Pons (tissue), 1 donor: ENCODE measurements at places on chromosomes 5 and 9.

DNA sequence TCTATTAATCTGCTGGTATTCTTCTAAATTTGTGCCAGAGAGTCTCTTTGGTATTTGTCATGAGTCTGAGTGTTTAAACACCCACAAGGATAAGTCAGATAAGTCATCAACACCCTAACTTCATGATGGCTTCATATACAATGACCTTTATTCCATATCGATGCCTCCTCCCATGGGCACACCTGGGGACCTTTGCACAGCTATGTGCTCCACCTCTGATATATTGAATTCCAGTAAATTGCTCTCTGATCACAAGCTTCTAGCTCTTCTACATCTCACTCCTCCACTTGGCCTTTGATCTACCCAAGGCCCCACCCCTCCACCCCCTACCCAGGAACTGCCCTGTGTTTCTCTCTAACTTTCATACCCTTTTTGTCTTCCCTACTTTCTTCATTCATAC, 102.7 kb upstream of the MIER3 start:
- DNase-seq, result no peak

- DNase-seq, result no peak
Observed at GRCh38 chr5:1291611-1292080, 3.2 kb downstream of the TERT start.

DNA sequence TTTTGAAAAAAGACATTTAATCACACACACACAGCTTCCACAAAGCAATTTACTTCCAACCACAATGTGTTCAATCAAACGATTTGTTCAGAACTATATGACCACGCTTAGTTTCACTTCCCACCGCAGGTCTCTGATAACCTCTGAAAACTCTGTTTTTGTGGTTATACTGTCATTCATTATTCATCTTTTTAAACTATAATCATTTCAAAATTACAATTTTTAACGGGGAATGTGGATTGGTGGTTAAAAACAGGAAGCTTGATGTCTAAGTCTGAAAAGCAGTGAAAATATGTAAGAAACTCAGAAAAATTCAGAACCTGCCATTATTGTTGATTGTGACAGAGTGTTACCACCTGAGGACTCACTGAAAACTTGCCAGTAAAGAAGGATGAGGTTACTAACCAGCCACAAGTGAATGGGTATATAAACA, 12.7 kb upstream of the TMEM174 start:
- DNase-seq, result no peak

DNA sequence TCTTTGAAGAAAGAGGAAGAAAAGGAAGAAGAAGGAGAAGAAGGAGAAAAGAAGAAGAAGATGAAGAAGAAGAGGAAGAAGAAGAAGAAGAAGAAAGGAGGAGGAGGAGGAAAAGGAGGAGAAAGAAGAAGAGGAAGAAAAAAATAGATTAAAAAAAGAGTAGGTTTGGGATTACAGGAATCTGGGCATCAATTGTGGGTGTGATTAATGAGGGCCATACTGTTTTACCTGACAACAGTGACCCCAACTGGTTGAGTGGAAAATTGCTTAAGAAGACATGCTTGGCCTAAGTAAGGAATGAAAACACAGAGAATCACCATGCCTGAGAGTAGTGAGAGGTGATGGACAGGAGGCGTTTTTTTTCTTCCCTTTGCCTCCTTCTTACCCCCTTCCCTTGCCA, 114.6 kb downstream of the FAM170A start:
- peak; percentile 81 for DNase-seq

DNA sequence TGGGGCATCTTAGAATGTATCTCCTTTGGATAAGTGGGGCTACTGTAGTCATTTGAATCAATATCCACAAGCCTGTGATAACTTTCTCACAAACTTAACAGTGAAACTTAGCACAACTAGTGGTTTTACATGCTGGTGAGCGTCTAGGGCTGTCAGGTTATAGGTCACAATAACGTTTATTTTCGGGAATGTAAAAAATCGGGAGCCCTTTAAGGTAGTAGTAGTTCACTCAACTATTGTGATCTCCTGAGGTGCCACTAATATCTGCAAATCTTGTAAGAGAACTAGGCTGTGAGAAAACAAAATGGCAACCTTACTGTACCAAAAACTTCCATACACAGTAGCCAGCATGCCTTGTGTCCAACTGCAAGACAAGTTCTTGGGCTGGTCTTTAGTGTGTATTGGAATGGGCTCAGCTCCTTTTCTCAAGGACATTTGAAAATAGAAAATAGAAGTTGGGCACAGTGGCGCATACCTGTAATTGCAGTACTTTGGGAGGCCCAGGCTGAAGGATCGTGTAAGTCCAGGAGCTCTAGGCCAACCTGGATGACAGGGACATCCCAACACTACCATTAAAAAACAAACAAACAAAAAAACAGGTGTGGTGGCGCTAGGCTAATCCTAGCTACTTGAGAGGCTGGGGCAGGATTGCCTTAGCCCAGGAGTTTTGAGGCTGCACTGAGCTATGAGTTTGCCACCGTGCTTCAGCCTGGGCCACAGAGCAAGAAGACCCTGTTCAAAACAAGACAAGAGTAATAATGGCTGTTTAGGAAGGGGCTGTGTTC, 5.2 kb upstream of the PKN3 start:
- no peak for DNase-seq

GRCh38 chr9:93065135-93065720, 6.7 kb downstream of the SUSD3 start:
- DNase-seq, result peak; percentile 70

GRCh38 chr5:61625681-61626621, 293.9 kb downstream of the ZSWIM6 start:
- peak; percentile 77 for DNase-seq

GRCh38 chr9:33128570-33128969, 38.6 kb downstream of the B4GALT1 start:
- no peak for DNase-seq

DNA sequence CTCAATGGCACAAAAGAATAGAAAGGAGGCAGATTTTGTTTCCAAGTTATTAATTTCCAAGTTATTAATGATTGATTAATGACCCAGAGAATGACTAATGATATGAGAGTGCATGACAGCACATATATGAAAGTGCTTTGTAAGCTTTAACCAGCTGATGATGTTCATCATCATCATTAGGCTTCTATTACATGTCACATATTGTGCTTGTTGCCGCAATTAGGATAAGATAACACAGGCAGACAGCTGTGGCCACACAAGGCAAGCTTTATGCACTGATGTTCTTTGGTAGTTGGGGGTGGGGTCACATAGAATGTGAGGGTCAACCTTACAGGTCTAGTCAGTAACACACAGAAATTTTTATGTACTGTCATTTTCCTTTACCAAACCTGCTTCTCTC, 219.7 kb downstream of the TRPM3 start:
- DNase-seq, result no peak

GRCh38 chr5:30099634-30100033, 1093.9 kb upstream of the CDH6 start:
- no peak for DNase-seq

DNA sequence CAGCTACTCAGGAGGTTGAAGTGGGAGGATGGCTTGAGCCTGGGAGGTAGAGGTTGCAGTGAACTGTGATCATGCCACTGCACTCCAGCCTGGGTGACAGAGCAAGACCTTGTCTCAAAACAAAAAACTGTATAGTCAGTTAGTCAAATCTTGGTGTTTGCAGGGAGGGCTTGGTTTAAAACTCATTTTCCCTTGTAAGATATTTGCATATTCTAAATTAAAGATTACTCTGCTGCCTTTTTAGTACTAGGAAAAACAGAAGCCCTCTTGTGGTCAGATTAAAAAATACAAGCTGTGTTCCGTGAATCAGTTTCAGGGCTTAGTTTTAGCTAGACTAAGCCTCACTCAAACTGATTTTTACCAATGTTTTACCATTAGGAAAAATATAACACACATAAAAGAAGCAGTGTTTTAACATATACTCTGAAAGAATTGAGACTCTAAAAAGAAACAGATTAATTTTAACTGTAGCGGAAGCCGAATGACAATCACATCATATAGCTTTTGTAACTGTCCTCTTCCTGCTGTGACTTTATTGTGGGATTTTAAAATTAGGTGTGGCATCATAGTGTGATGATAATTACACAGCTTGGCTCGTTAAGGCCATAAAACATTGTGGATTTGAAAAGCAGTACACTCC, 84.9 kb upstream of the BASP1 start:
- DNase-seq, result peak; percentile 47

DNA sequence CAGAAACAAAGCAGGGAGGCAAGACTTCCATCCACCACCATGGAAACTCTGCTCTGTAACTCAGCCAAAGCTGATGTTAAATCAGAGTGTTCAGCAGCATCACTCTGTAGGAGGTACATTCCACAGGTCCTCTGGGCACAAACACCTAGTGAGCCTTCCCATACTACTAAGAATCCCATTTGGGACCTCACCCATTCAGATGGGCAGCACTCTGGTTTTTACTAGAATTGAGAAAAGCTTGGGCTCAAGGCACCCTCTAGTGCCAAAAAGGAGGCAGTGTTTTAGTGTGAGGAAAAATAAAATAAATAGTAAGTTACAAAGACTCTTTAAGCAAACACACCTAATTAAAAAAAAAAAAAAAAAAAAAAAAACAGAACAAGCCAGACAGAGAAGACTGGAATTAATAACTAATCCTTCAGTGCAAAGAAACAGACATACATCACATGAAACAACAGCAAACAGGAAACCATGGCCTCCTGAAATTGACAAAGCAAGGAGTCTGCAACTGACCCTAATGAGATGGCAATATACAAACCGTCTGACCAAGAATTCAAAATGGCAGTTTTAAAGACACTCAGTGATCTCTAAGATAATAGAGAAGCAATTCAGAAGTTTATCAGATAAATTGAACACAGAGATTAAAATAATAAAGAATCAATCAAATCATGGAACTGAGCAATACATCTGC, 159.5 kb downstream of the GNA14 start:
- DNase-seq, result no peak

DNA sequence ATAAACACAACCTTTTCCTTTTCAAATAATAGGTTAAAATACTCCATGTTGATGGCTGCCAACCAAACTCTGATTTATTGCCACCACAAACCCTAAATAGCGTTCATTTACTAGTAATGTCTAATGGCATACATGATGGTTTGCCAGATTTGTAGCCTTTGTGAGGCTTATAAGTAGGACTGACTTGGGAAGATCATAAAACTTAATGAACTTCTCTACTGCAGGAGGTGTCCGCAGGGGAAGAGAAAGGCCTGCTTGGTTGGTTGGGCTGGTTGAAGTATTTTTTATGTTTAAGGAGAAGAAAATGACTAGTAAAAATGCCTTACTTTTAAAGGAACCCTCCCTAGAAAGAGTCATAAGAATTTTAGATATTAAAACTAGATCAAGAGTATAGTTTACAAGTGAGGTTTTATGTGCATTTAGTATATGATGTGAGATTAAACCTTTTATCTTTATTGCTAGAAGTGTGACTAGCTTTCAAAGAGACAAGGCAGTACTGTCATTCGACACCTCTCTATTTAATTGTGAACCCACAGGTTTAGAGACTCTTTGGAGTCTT, 5.0 kb downstream of the PBX3 start:
- peak; percentile 19 for DNase-seq

DNA sequence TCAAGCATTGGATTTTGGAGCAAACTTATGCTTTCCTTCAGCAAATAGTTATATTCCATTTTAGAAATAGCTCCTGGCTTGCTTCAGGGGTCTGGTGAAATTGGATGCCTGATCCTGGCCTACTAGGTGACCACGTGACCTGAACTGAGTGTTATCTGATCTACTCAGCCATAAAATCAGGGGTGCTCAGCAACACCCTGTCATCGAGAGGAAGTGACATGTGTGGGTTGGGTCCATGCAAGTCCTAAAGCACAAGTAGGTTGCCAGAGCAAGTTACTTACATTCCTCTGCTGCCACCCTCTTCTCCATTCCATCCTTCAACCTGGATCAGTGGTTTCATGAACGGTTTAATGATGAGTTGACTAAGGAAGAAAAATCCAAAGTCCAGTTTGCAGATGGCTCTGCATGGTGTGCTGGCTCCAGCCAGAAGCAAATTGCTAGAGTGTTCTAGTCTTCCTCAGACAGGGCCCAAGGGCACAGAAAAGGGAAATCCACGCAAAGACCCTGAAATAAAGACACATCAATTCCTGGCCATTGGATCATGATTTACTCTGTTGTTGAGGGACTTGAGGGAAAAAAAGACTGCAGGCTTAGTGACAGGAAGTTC, 2.8 kb upstream of the FAM193B start:
- DNase-seq, result no peak

DNA sequence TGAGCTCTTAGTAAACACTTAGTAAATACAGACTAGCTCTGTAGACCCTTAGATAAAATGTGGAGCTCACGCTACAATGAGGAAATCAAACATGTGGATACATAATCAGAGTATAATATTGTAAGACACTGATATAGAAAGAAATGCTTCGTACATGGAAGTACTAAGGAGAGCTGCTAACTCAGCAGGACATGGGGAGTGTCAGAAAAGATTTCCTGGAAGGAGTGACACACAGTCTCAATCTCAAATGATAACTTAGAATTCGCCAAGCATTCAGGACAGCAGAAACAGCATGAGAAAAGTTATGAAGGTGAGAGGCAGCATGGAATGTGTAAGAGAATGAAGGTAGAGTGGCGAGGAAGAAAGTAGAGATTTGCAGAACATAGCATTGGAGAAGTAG, 80.8 kb downstream of the ZNF622 start:
- DNase-seq, result no peak

DNA sequence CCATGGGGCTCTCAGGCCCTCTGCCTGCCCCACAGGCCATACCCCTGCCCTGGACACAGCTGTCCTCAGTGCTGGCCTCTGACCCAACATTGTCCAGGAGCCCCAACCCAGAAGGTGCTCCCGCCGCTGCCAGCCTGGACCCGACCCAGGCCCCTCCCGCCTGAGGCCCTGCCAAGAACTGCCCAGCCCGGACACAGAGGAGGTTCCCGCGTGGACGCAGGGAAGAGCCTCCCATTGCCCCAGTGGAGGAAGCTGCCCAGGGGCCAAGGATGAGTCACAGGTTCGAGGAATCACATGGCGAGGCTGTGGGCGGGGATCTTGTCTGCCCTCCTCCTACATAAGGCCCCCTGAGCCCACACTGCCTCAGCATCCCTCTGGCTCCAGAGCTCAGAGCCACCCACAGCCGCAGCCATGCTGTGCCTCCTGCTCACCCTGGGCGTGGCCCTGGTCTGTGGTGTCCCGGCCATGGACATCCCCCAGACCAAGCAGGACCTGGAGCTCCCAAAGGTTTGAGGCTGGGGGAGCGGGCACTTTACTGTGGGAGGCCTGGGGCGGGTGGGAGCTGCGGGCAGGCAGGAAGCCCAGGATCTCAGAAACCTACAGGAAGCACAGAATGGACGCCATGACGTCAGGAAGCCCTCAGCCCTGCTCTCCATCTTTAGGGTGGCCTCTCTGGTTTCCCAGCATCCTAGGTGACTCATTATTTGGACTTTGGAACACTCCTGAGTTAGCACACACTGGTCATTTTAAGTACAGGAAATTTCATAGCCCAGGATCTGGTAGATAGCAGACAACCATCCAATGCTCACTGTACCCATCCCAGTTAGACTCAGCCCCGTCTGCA, at the start of gene PAEP:
Gene PAEP, plus strand, starts transcription at position 366 of the 844 bp plus-strand sequence.
- no peak for DNase-seq

GRCh38 chr5:111810112-111810511, 53.1 kb upstream of the NREP start:
- DNase-seq, result no peak

- no peak for DNase-seq
Observed at GRCh38 chr5:160457252-160457651, 35.6 kb downstream of the PTTG1 start.
